Hippocampal formation (tissue), 2 donors: ENCODE measurements at places on chromosomes 11 and 22.

- no peak for DNase-seq
These were observed 151.5 kb downstream of the ATG16L2 start for GRCh38 chr11:72965672-72966071.

GRCh38 chr11:7572001-7572712 lies 58.4 kb downstream of the PPFIBP2 start:
- DNase-seq = no peak

DNA sequence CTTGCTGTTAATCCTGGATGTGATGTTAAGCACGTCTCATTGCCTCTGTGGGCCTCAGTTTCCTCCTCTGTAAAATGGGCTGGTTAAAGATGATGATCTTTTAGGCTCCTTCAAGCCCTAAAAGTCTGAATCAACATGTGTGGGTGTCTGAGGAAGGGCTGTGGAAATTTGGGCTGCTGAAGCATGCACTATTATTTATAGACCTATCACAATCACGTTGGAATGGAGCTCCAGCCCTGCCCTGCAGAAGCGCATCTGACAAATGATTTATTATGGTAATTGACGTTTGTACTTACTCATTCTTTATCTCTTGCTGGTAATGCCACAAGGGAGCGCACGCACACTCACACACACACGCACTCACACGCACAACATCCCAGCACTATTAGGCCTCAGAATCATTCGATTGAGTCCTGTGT lies 20.4 kb downstream of the P2RX3 start:
- no peak for DNase-seq

DNA sequence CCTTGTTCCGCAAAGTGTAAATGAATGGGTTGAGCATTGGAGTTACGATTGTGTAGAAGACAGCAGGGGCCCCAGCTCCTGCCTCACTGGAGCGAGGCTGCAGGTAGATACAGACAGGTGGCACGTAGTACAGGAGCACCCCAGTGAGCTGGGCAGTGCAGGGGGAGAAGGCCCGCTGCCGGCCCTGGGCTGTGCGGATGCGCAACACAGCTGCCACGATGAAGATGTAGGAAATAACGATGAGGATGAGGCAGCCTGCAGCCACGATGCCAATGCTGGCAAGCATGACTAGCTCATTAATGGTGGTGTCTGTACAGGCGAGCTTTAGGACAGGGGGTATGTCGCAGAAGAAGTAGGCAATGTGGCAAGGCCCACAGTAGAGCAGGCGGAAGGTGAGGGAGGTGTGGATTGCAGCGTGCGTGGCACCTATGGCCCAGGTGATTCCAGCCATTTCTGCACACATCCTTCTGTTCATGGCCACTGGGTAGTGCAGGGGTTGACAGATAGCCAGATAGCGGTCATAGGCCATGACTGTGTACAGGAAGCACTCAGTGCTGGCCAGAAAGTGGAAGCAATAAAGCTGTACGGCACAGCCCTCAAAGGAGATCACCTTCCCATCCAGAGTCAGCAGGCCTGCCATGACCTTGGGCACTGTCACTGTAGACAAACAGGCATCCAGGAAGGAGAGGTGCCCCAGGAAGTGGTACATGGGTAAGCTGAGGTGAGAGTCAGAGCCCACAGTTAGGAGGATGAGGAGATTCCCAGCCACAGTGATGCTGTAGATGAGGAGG lies 616 bp downstream of the OR10S1 start:
- DNase-seq = no peak

DNA sequence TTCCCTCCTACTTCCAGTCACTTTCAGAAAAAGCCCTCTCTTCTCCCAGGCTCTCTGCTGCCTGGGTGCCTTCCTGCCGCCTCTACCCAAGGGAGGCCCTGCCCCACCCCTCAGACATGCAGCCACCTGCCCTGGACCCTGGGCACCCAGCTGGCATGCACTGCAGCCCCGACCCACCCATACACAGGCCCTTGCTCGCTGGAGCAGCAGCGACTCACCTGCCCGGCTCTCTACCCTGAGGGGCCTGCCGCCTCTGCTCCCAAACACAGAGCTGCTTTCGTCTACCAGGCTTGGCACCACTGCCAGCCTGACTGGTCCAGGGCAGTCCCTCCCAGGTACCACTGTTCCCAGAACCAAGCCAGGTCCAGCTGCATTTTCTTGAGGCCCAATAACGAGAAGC lies 1.2 kb upstream of the TSSK2 start:
- DNase-seq = no peak

GRCh38 chr11:11983427-11983826 lies 25.0 kb downstream of the DKK3 start:
- no peak for DNase-seq

GRCh38 chr11:128463371-128463829 lies 124.0 kb downstream of the ETS1 start:
- DNase-seq = no peak

DNA sequence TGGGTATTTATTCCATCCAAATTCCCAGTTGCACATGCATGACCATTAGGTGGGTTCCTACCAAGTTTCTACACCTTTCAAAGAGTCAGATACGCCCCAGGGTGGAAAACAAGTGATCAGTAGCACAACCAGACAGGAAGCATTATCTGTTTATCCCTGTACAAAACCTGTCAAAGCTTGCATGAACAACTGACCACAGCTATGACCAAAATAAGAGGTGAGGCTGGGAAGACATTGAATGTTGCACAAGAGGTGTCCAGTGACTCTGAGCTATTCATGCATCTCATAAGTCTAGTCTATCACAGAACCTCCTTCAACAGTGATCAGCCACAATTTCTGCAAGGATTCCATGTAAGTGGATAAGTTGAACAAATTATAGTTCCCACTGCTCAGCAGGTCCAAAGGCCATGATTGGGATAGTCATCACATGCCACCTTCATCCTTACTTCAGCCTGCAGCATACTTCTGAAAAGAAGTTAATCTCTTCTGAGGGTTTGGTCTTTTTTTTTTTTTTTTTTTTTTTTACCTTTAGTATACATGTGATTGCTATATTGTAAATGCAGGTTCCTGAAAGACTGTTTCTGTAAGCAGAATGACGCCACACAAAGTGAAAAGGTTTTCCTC lies 28.0 kb upstream of the TMEM45B start:
- DNase-seq = no peak

DNA sequence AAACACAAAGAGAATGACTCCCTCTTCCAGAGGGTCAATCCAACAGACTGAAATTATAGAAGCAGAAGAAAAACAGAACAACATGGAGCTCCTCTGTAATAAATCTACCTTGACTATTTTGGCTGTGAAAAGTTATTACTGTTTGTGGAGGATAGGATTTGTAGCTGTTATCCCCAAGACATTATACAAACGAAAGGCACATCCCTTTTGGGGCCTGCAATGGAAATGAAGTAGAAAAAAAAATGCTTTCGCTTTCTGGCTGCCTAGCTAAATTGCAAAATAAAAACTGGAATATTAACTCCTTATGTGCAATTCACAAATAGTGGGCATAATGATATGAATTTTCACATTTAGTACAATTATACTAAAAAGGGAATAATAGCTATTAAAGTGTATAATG lies 123.8 kb upstream of the CCDC179 start:
- no peak for DNase-seq

DNA sequence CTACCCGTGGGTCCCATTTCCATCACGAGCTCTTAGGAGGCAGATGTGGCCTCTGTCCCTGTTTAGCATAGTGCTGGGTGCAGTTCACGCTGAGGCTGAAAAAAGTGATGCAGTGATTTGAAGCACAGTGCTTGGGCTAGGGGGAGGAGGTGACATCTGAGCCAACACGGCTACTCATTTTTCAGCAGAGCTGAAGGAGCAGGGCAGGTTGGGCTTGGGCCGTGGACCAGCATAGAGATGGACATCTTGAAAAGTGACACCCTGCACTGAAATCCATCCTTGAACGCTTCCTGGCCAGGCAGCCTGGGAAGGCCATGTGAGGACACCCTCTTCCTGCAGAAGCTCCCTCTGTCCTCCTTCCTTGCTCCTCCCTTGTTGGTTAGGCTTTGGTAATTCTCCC lies 66.4 kb downstream of the ADAMTS15 start:
- no peak for DNase-seq

DNA sequence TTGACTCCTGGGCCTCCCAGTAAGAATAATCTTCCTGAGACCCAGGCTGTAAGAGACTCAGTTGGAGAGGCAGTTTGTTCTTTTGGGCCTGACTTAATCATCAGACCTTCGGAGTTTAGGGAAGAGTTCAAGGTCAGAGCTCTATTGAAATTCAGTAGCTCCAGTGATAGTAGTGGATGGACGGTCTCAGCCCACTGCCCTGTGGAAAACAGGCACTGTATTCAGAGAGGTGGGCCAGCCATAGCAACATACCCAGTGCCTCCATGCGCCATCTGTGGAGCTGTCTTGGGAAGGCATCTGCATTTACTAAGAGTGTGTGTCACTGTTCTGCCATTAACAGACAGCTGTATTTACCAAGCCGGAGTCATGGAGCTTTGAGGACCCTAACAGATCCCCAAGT lies 2.9 kb downstream of the SMARCB1 start:
- peak; percentile 10 for DNase-seq

DNA sequence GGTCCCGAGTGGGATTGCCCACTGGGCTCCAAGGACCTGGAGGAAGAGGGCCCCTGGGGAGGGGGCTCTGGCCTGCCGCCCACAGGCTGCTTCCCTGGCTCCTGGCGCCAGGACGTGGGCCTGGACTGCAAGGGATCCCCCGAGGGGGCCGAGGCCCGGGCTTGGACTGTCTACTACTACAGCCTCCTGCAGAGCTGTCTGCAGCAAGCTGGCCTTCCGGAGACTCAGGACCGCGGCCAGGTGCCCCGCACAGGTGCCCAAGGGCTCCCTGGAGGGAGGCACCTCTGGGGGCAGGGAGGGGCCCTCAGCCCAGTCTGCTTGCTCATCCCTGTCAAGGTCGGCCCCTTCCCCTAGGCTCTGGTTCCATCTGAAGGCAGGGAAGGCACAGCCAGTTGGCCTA lies 1.9 kb downstream of the CARNS1 start:
- no peak for DNase-seq

DNA sequence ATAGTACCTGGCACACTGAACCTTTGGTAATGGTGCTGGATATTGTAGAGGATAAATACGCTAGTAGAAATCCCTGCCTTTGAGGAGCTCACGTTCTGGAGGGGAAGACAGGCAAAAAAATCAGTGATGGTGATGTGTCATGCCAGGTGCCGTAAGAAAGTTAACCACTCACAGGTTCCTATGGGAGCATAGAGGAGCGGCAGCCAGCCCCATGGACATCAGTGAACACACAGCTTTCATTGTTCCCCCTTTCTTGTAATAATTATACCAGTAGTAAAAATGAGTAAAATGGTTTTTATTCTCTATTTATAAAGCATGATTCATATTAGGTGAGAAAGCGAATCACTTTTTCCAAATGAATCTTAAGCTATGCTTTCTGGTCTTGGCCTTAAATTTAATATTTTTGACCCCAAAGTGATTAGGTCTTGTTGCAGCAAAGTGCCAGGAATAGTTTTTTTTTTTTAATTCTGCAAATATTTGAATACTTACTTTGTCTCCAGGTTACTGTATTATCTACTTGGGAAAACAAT lies 57.9 kb downstream of the UVRAG start:
- DNase-seq = no peak
